Activated T-cell treated with anti-CD3 and anti-CD28 coated beads, Interleukin-2, amount 50 U/mL, for 72 hours (primary cell): ENCODE measurements at places on chromosomes 5 and 9. TPM values are rescaled to one million over a fixed set of nuclear protein-coding genes. Genes with fewer than 3 reads are reported as not detected.

SSNA1 gene
- 64.1 TPM for total RNA-seq

RNF180 gene
- not detected for total RNA-seq

PCDHGB4 gene
- not detected for total RNA-seq

CKMT2 gene
- total RNA-seq: not detected

PIGO gene
- 27.9 TPM for total RNA-seq

SHOC1 gene
- total RNA-seq: not detected

KDM3B gene
- total RNA-seq: 59.5 TPM

NUDT12 gene
- 2.2 TPM for total RNA-seq

FBXW11 gene
- 43.2 TPM for total RNA-seq

DNA sequence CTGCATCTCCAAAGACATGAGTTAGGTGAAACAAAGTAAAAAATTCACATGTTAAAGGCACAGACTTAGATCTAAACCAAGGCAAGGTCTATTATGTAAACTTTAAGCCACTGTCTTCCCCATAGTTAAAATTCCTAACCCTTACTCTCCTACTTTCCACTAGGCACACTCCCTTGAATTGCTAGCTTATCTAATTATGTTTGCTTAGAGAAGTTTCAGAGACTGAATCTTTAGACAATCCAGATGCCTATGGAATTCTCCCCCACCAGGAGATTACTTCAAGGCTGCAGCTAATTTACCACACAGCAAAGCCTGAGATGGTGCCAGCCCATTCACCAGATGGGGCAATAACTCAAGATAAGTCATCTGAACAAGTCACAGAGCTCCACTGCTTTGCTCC lies 803.1 kb upstream of the COX7C start:
- DNase-seq: no peak
- H3K4me3 ChIP-seq: no peak overlapping the region
- no peaks in the 10 kb centered on the region for H3K4me1 ChIP-seq
- H3K27ac ChIP-seq: no peak overlapping the region
- no peaks in the 10 kb centered on the region for H3K27me3 ChIP-seq

DNA sequence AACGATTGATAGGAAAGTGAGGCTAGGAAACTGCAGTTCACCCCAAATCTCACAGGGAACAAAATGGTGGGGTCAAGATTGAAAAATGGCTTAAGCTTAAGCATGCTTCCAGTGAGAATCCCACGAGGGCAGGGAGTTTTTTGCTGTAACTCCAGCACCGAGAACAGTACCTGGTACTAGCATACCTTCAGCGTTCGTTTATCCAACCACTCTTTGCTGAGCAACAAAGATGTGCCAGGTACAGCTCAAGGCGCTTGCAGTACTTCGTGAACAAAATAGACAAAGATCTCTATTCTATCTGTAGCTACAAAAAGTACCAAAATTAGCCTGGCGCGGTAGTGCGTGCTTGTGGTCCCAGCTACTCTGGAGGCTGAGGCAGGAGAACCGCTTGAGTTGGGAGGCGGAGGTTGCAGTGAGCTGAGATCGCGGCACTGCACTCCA lies 778 bp upstream of the PPP6C start:
- no peaks in the 10 kb centered on the region for H3K36me3 ChIP-seq
- peak overlapping the region; percentile 90 for H3K27ac ChIP-seq
- no peaks in the 10 kb centered on the region for H3K27me3 ChIP-seq
- peaks cover 78% of the 10 kb centered on the region for H3K4me1 ChIP-seq
- DNase-seq: peak; percentile 17

DNA sequence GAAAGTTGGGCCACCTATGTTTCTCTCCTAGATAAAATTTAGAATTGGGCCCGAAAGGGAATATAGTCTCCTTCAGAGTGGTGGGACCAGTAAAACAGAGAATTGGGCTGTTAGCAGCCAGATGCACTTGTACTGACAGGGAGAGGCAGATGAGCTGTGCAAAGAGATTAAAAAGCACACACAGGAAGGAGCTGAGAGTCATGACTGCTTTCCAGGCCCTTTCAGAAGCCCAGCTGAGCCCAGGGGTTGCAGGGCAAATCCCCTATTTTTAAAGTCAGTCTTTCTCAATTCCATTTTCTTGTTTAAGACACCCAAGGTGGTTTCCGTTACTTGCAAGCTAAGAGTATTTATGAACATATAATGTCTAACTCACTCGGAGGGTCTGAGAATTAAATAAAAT lies 130.4 kb downstream of the PRELID2 start:
- no peak overlapping the region for H3K4me3 ChIP-seq
- DNase-seq: no peak
- no peaks in the 10 kb centered on the region for H3K27me3 ChIP-seq
- H3K4me1 ChIP-seq: no peaks in the 10 kb centered on the region
- no peaks in the 10 kb centered on the region for H3K36me3 ChIP-seq
- H3K27ac ChIP-seq: no peak overlapping the region

- H3K27ac ChIP-seq: no peak overlapping the region
- H3K4me1 ChIP-seq: no peaks in the 10 kb centered on the region
- H3K4me3 ChIP-seq: no peak overlapping the region
- H3K27me3 ChIP-seq: no peaks in the 10 kb centered on the region
Observed at GRCh38 chr9:23842565-23843129, 16.6 kb upstream of the ELAVL2 start.

DNA sequence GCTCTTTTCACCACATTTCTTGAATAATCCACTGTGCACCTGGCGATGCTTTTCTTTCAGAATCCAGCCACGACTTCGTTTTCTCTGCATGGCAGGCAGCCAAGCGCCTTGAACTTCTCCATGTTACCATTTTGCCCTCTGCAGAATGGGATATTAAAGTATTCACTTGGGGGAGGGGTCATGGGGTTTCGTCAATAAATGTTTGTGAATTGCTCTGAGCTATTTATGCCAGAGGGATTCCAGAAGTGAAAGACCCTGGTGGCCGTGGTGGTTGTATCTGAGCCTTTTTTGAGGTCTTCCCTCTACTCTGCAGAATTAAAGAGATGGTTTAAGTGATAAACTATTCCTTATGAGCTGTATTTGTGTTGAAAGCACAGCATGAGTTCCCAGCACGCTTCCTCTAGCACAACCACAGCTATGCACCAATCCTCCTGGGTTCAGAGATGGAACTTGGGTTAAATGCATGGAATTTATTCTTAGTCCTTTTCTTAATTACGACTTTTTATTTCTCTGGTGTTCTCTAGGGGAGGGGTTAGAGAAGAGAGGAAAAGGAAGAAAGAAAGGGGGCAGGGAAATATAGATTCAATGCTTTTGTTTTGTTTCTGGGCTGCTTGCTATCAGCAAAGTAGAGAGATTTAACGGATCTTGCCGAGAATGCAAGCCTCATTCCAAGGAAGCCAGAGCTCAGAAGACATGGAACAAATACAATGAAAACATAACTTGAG lies 478.2 kb upstream of the TNC start:
- H3K4me3 ChIP-seq: no peak overlapping the region
- H3K27me3 ChIP-seq: peaks cover 25% of the 10 kb centered on the region
- H3K4me1 ChIP-seq: no peaks in the 10 kb centered on the region
- H3K36me3 ChIP-seq: no peaks in the 10 kb centered on the region
- no peak overlapping the region for H3K27ac ChIP-seq

GRCh38 chr5:97553604-97554452 lies 370.8 kb upstream of the RIOK2 start:
- no peaks in the 10 kb centered on the region for H3K27me3 ChIP-seq
- no peak for DNase-seq
- peaks cover 3% of the 10 kb centered on the region for H3K4me1 ChIP-seq
- H3K27ac ChIP-seq: no peak overlapping the region
- H3K36me3 ChIP-seq: no peaks in the 10 kb centered on the region

GRCh38 chr5:28164568-28164967 lies 1126.2 kb upstream of the CDH9 start:
- no peaks in the 10 kb centered on the region for H3K36me3 ChIP-seq
- H3K27ac ChIP-seq: no peak overlapping the region
- no peak for DNase-seq
- no peaks in the 10 kb centered on the region for H3K4me1 ChIP-seq
- no peaks in the 10 kb centered on the region for H3K27me3 ChIP-seq

DNA sequence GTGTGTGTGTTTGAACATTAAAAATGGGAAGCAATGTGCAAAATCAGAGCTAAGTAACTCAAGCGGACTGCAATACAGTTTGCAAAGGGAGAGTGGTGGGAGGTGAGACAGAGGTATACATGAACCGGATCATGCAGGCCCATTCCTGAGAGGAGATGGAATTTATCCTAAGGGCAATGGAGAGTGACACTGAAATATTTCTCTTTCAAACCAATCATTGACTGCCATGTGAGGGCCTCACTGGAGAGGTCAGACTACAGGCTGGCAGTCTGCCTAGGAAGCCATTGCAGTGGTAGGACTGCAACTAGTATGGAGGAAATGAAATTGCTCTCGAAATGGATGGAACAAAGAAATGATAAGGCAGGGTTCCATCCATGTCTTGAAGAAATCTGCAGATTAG lies 34.8 kb downstream of the TNFSF15 start:
- peaks cover 19% of the 10 kb centered on the region for H3K4me1 ChIP-seq
- no peak overlapping the region for H3K4me3 ChIP-seq
- no peak overlapping the region for H3K27ac ChIP-seq
- peaks cover 5% of the 10 kb centered on the region for H3K27me3 ChIP-seq
- DNase-seq: no peak
- no peaks in the 10 kb centered on the region for H3K36me3 ChIP-seq

DNA sequence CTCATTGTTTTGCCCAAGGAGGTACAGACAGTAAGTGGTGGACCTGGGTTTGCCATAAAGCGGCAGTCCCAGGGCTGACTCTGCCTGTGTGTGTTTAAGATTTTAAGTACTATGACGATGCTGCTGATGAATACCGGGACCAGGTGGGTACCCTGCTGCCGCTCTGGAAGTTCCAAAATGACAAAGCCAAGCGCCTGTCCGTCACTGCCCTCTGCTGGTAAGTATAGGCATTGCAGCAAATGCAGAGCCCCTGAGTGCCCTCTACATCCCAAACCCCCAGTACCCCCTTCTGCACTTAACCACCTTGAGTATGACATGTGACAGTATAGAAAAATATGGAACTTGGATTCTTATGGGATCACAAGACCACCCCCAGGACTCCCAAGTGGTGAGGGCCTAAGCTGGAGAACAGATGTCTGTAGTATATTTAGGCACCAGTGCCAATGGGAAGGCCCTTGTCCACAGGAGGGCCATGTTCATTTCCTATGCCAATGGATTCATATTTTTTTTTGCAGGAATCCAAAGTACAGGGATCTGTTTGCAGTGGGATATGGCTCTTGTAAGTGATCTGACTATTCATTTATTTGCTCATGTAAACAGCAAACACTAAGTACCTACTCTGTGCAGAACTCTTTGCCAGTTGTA lies 22.0 kb downstream of the ENHO start:
- H3K36me3 ChIP-seq: no peaks in the 10 kb centered on the region
- H3K4me3 ChIP-seq: no peak overlapping the region
- peak overlapping the region; percentile 31 for H3K27ac ChIP-seq
- H3K4me1 ChIP-seq: peaks cover 15% of the 10 kb centered on the region
- DNase-seq: peak; percentile 83

GRCh38 chr9:117073071-117073470 lies 341.8 kb downstream of the ASTN2 start:
- H3K4me3 ChIP-seq: no peak overlapping the region
- no peaks in the 10 kb centered on the region for H3K27me3 ChIP-seq
- no peak for DNase-seq
- peaks cover 2% of the 10 kb centered on the region for H3K36me3 ChIP-seq
- H3K4me1 ChIP-seq: no peaks in the 10 kb centered on the region

- peaks cover 10% of the 10 kb centered on the region for H3K36me3 ChIP-seq
- no peak overlapping the region for H3K27ac ChIP-seq
- no peak for DNase-seq
- no peak overlapping the region for H3K4me3 ChIP-seq
- H3K4me1 ChIP-seq: peaks cover 8% of the 10 kb centered on the region
Observed at GRCh38 chr5:158407824-158408195, 548.9 kb upstream of the CLINT1 start.

DNA sequence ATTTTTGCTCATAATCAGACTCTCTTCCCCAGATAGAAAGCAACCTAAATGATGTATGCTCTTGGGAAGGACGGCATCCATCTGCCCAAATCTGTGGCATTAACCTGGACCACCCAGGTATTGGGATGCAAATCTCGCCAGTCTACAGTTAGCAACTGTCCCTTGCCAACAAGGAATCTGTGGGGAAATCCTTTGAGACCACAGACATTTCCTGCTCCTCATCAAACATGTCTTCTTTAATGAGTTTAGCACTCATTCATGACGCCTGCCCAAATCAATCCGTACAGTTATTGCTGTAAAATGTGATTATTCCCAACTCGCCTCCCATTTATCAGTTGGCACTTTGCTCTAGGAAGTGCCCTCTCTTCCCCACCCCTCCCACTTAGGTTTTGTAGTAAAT lies 7.8 kb downstream of the ROR2 start:
- H3K36me3 ChIP-seq: no peaks in the 10 kb centered on the region
- no peaks in the 10 kb centered on the region for H3K4me1 ChIP-seq

GRCh38 chr5:96928931-96929708 lies 6.8 kb upstream of the LNPEP start:
- H3K27me3 ChIP-seq: no peaks in the 10 kb centered on the region
- peaks cover 56% of the 10 kb centered on the region for H3K4me1 ChIP-seq
- no peak for DNase-seq
- no peak overlapping the region for H3K27ac ChIP-seq
- H3K36me3 ChIP-seq: no peaks in the 10 kb centered on the region
- H3K4me3 ChIP-seq: no peak overlapping the region
